ENCODE measurements at places on chromosomes 5 and 9.

DNA sequence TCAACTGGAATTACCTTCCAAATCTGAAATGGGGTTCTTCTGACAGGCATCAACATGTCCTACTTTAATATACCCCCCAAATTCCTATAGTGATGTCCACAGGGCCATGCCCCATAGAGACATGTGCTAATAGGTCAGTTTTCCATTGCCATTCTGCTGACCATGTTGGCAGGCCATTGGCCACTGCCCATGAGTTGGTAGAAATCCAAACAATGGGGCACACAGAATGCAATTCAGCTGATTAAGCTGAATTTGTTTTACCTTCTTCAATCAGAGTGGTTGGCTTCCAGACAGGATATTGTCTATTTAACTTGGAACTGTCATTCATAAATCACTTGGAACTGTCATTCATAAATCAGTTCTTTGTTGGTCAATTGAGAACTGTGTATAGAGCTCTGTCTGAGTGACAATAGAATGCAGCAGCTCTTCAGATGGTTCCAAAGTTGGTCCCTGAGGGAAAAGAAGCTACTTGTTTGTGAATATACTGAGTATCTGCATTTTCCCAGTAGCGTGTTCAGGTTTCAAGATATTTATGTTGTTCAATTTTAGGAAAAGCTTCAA, 336.9 kb downstream of the DRD1 start:
- DNase-seq = no peak

GRCh38 chr9:79568337-79569101, 3.2 kb upstream of the TLE4 start:
- peak; percentile 25 for DNase-seq

- DNase-seq = no peak
Observed at GRCh38 chr9:127537014-127537413, 75.1 kb upstream of the STXBP1 start.

DNA sequence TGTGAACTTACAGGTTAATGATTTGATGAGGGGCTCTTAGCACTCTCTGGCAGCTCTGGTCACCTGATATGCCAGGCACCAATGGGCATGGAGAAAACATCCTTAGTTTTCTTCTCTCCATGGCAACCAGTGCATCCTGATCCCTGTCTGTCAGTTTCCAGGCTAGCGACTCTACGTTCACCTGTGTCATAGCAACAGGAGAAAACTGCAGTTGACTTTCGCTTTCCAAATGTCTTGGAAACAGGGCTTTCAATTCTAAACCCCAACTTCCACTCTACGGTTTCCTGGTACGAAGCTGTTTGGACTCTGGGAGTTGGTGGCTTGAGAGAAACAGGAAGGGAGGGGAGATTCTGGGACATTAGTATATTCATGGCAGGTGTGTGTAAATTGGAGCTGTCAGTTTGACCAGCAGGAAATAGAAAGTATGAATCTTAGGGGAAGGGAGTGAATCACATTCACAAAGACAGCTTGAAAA, 74.4 kb downstream of the SLC28A3 start:
- DNase-seq = no peak

DNA sequence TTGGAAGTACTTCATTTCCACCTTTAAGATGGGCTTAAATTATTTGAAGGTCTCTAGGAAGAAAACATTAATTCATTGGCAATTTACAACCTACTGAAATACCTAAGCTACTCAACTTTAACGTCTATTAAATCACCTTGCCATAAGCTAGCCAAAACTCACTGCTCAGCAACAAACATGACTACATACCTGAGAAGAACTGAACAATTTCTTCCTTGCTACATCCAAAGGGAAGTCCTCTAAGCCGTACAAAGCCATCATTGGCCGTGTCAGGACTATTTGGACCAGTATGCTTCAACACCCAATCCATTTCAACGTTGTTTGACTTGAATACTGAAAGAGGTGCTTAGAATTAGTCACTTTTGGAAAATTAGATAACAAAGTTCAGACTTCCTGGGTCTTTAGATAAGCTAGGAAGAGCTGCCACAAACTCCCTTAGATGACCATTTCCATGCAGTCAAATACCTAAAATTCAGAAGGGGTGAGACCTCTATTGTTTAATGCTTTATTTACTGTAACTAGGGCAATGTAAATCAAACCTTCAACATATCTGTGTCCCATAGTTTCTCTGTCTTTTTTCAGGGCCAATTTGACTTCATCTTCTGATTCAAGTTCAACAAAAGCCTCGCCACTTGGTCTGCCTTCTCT, 2.6 kb downstream of the HNRNPH1 start:
- no peak for DNase-seq

All from GF-D8 (cell line).